CD4-positive, alpha-beta memory T cell (primary cell): ENCODE measurements at places on chromosomes 11 and 22. TPM values are rescaled to one million over a fixed set of nuclear protein-coding genes. Genes with fewer than 3 reads are reported as not detected.

The MTMR3 gene
- total RNA-seq, result 65.3 TPM

DNA sequence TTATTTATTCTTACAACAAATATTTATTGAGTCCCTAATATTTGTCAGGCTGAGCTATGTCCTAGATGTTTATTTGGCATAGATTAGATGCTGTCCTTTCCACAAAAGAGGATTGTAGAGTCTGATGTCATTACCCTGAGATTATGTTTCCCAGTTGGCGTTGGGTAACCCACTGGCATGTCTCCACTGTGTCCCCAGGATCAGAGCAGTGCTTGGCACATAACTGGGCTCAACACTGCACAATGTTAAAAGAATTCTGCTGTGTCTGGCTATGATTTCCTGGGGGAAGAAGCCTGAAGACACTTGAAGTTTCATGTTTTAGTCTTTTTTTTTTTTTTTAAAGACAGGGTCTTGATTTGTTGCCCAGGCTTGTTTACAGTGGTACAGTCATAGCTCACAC, 4.0 kb downstream of the RCN1 start:
- DNase-seq, result no peak
- H3K27me3 ChIP-seq, result no peaks in the 10 kb centered on the region
- H3K4me1 ChIP-seq, result peaks cover 28% of the 10 kb centered on the region
- H3K27ac ChIP-seq, result no peak overlapping the region
- H3K36me3 ChIP-seq, result no peaks in the 10 kb centered on the region

- H3K36me3 ChIP-seq, result no peaks in the 10 kb centered on the region
- no peak overlapping the region for H3K27ac ChIP-seq
- DNase-seq, result no peak
- H3K4me1 ChIP-seq, result peaks cover 21% of the 10 kb centered on the region
Observed at GRCh38 chr22:32123657-32124056, 35.4 kb downstream of the C22orf42 start.

DNA sequence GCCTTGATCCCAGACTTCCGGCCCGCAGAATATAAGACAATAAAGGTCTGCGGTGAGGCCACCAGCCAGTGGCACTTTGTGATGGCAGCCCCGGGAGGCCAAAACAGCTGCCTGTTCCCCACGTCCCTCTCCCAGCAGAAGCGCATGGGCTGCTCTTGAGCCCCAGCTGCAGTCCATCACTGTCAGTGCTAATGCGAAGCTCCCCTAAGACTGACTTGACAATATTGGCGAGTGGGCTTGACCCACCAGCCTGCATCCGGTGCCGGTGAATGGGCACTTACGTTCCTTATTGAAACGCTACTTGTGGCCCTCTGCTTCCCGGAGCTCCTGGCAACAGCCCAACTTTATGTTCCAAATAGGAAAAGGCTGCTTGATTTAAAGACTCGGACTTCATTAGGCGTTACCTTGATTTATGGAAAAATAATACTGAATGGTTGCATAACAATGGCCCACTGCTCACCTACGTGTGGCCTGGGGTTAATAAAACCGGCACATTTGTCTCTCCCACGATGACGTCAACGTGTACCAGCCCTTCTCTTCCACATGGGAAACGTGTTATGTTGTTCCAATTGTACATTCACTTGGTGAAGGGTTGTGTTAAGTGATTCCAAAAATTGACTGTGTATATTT, 93.4 kb upstream of the SEPTIN5 start:
- H3K4me3 ChIP-seq, result no peak overlapping the region
- DNase-seq, result no peak
- no peaks in the 10 kb centered on the region for H3K4me1 ChIP-seq

- H3K27ac ChIP-seq, result no peak overlapping the region
- H3K27me3 ChIP-seq, result no peaks in the 10 kb centered on the region
- H3K36me3 ChIP-seq, result no peaks in the 10 kb centered on the region
- no peak overlapping the region for H3K4me3 ChIP-seq
- DNase-seq, result peak; percentile 15
Observed at GRCh38 chr22:22687638-22688500, 43.5 kb downstream of the GGTLC2 start.

The USH1C gene
- total RNA-seq, result not detected

- DNase-seq, result no peak
- H3K4me1 ChIP-seq, result no peaks in the 10 kb centered on the region
- H3K36me3 ChIP-seq, result no peaks in the 10 kb centered on the region
- no peak overlapping the region for H3K27ac ChIP-seq
- no peaks in the 10 kb centered on the region for H3K27me3 ChIP-seq
Observed at GRCh38 chr11:10646005-10646404, 47.5 kb downstream of the IRAG1 start.

The TSGA10IP gene
- not detected for total RNA-seq

The TMPRSS4 gene
- total RNA-seq, result not detected

DNA sequence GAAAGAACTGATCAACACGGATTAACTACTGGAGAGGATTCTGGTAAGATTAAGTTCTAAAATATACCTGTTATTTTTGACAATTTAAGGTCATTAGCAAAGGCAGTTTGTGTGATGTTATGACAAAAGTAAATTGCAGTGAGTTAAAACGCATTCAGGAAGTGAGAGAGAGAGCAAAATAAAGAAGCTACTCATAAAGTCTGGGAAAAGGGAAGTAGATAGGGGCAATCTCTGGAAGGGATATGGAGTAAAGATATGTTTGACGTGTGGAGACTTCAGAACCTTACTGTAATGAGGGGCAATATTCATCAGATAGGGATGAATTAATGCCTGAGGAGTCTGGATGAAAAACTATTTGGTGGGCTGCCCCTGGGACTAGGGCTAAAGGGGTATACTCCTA, 16.8 kb downstream of the OR56B4 start:
- H3K4me3 ChIP-seq, result no peak overlapping the region
- no peaks in the 10 kb centered on the region for H3K4me1 ChIP-seq
- no peak for DNase-seq

The CD3E gene
- total RNA-seq, result 581 TPM

- H3K27ac ChIP-seq, result peak overlapping the region; percentile 67
- peaks cover 6% of the 10 kb centered on the region for H3K36me3 ChIP-seq
- peaks cover 77% of the 10 kb centered on the region for H3K4me1 ChIP-seq
- DNase-seq, result peak; percentile 77
- H3K4me3 ChIP-seq, result peak overlapping the region; percentile 55
Observed at GRCh38 chr22:46734830-46735453, 3.1 kb downstream of the CERK start.

GRCh38 chr11:72039031-72039855, 40.5 kb downstream of the IL18BP start:
- DNase-seq, result no peak
- H3K4me1 ChIP-seq, result peaks cover 67% of the 10 kb centered on the region
- H3K27me3 ChIP-seq, result no peaks in the 10 kb centered on the region
- H3K27ac ChIP-seq, result peak overlapping the region; percentile 75

DNA sequence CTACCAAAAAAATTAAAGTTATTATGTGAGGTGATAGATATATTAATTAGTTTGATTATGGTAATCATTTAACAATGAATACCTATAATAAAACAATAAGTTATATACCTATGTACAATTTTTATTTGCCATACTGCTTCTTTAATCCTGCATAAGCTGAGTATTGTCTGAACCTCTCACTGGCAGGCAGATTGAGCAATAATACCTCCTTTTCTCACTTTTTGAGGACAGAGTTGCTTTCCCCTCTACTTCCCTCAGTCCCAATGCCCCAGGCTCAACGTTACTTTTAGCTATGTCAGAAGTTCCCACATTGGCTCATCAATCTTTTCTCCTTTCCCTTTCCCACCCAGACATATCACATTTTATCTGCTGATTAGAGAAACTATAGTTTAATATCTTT, 1.8 kb upstream of the OR51B6 start:
- H3K27me3 ChIP-seq, result no peaks in the 10 kb centered on the region
- no peaks in the 10 kb centered on the region for H3K4me1 ChIP-seq
- DNase-seq, result no peak
- no peak overlapping the region for H3K4me3 ChIP-seq
- H3K27ac ChIP-seq, result no peak overlapping the region

DNA sequence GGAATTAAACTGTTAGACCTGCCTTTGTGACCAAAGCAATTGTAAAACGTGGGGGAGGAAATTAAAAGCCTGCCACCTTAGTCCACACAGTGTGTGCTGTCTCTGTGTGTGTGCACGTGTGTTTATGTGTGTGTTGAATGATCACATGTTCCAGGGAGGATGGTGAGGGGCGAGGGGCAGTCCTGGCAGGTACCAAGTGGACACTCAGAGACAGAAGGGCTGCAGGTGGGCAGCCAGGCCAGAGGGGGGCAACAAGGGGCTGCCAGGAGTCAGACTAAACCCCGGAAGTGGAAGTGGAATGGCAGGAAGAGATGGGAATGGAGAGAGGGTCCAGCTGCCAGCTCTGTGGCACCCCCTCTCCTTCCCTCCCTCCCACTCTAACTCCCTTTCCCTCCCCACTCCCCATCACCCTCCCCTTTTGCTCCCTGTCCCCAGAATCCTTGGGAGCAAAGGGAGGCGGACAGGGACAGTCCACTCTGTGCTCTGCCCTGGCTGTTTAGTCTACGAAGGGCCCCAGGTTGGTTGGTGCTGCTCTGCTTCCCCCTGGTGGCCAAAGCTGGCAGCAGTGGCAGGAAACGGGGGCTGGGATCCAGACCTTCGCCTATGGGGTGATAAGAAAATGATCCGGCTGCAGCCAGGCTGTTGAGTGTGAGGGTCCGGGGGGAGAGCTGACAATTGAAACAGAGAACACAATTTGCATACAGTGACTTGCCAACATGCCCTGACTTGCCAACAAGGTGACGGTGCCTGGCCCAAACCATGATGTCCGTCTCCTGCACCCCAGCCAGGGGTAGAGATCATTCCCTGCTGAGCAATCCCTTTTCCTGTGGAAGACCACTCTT, 24.4 kb downstream of the P2RY2 start:
- no peaks in the 10 kb centered on the region for H3K4me1 ChIP-seq
- no peak overlapping the region for H3K27ac ChIP-seq
- H3K36me3 ChIP-seq, result no peaks in the 10 kb centered on the region
- H3K27me3 ChIP-seq, result no peaks in the 10 kb centered on the region
- no peak overlapping the region for H3K4me3 ChIP-seq

- H3K4me1 ChIP-seq, result no peaks in the 10 kb centered on the region
- H3K27me3 ChIP-seq, result no peaks in the 10 kb centered on the region
Observed at GRCh38 chr11:44083906-44084305, 11.6 kb upstream of the EXT2 start.

DNA sequence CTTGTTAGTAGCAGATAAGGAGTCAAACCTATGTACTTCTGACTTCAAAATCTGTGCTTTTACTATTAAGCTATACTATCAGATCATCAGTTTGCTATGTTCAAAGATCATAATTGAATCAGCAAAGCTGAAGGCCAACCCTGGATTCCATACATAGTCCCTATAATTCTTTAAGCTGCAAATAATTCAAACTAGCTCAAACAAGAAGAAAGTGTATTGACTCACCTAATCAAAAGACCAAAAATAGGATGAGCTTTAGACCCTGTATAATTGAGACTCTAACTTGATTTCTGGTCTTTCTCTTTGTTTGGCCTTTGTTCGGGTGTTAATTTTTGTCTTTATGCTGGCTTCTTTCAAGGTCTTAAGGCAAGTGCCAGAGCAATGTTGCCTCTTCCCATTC, 213.7 kb downstream of the CWF19L2 start:
- no peak overlapping the region for H3K27ac ChIP-seq
- H3K4me1 ChIP-seq, result no peaks in the 10 kb centered on the region
- H3K36me3 ChIP-seq, result no peaks in the 10 kb centered on the region

The MN1 gene
- 0.35 TPM for total RNA-seq

The BEST1 gene
- total RNA-seq, result 0.26 TPM

- no peak overlapping the region for H3K4me3 ChIP-seq
- no peaks in the 10 kb centered on the region for H3K27me3 ChIP-seq
- H3K4me1 ChIP-seq, result no peaks in the 10 kb centered on the region
- DNase-seq, result no peak
- H3K27ac ChIP-seq, result no peak overlapping the region
Observed at GRCh38 chr11:83715927-83716535, 429.9 kb upstream of the CCDC90B start.

- no peak for DNase-seq
- no peaks in the 10 kb centered on the region for H3K36me3 ChIP-seq
- H3K27ac ChIP-seq, result no peak overlapping the region
- H3K27me3 ChIP-seq, result no peaks in the 10 kb centered on the region
Observed at GRCh38 chr11:54558407-54558806, 45.4 kb downstream of the OR4C46 start.

GRCh38 chr11:106988151-106989077, 29.9 kb downstream of the GUCY1A2 start:
- no peak overlapping the region for H3K4me3 ChIP-seq
- no peak overlapping the region for H3K27ac ChIP-seq
- no peak for DNase-seq
- no peaks in the 10 kb centered on the region for H3K4me1 ChIP-seq
- H3K27me3 ChIP-seq, result no peaks in the 10 kb centered on the region

DNA sequence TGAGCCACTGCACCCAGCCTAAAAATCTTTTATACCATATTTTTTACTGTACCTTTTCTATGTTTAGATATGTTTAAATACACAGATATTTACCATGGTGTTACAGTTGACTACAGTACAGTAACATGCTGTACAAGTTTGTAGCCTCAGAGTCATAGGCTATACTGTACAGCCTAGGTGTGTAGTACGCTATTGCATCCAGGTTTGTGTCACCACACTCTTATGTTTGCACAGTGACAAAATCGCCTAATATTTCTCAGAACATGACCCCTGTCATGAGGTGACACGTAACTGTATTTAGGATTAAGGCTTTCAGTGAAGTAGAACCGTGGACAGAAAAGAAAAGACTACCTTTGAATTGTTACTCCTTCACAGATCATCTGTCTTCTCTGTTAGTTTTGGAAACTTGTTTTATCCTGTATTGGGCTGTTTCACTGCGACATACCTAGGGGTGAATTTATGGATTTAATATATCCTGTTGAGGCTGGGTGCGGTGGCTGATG, 83.8 kb downstream of the ZNRF3 start:
- DNase-seq, result no peak
- H3K36me3 ChIP-seq, result no peaks in the 10 kb centered on the region
- H3K27me3 ChIP-seq, result peaks cover 5% of the 10 kb centered on the region
- H3K4me3 ChIP-seq, result no peak overlapping the region

DNA sequence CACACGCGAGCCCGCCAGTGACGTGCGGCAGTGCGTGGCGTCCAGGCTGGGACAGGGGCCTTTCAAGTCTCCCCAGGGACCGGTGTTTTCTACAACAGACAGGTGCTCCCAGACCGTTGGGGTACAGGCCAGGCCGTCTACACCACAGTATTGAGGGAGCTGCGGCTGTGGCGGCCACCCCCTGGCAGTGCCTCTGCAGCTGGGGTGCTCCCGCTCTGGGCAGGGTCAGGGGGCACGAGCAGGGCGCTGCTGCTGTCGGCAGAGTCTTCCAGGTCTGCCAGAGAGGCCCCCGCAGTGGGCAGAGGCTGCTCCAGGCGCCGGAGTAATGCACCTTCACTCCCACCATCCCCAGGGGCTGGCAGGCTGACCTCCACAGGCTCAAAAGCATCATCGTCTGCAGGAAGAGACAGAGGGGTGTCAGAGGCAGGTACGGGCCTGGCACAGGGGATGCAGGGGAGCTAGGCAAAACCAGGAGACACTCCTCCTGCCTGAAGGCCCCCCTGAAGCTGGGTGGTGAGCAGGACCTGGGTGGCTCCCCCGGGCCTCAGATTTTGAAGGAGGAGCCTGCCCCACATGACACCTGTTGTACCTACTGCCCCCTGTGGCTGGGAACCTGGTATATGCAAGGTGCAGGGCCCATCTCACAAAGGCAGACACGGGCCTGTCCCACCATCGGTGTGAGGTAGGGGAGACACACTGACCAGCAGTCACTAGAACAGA, 83.3 kb downstream of the DGCR2 start:
- no peaks in the 10 kb centered on the region for H3K4me1 ChIP-seq
- peaks cover 58% of the 10 kb centered on the region for H3K36me3 ChIP-seq
- no peaks in the 10 kb centered on the region for H3K27me3 ChIP-seq

GRCh38 chr11:76592961-76593360, 77.6 kb downstream of the LRRC32 start:
- peaks cover 19% of the 10 kb centered on the region for H3K4me1 ChIP-seq
- no peak overlapping the region for H3K27ac ChIP-seq

The LRP4 gene
- total RNA-seq, result not detected

- H3K27me3 ChIP-seq, result no peaks in the 10 kb centered on the region
- H3K4me1 ChIP-seq, result no peaks in the 10 kb centered on the region
- H3K4me3 ChIP-seq, result no peak overlapping the region
- no peaks in the 10 kb centered on the region for H3K36me3 ChIP-seq
- H3K27ac ChIP-seq, result no peak overlapping the region
Observed at GRCh38 chr11:8341996-8342395, 78.3 kb upstream of the LMO1 start.
